Skin of body (tissue), 3 donors: ENCODE measurements at places on chromosomes 1 and 21.

DNA sequence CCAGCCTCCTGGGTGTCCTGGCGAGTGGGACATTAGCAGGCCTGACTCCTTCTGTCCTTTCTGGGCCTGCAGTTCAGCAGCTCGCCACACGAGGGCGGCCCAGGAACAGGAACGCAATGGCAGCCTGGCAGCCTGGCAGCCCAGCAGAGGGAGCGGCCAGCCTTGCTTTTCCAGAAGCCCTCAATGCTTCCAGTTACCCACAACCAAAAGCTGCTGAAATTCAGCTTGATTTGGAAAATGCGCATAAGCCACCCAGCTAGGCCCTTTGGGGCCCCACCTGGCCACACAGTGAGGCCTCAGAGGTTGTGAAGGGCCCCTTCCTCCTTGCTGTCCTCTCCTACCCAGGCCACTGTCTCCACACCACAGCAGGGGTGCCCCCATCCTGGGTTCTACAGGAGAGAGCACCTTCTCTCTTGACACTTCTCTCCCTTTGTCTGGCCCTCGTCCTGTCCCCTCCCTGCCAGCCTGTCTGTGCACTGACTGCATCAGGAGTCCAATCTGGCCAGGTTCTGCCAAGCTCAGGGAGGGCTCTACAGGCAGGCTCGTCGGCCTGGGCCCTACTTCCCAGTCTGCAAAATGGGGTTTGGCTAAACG is 103.4 kb upstream of the VAMP3 start:
- peak; percentile 81 for DNase-seq

GRCh38 chr1:43346636-43347035 is 9.0 kb downstream of the MPL start:
- DNase-seq = no peak

DNA sequence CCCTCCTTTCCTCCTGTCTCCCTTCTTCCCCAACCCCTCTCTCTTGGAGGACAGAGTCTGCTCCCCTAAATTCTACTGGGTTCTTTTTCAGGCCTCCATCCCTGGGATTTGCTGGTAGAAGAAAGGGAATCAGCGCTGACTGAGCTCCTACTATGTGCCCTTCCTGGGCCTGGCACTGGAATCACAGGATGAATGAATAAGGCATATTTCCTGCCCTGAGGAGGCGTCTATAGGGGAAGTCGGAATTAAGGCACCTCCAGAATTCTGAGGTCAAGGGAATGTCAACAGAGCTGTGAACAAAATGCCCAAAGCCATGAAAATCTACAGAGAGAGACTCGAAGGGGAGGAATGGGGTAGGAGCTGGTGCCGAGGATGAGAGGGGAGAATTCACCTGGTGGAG is 17.4 kb upstream of the BTG2 start:
- DNase-seq = no peak

- no peak for DNase-seq
Observed at GRCh38 chr1:201739492-201740085, 89.4 kb upstream of the IPO9 start.

GRCh38 chr21:35525443-35525842 is 476.3 kb upstream of the RUNX1 start:
- DNase-seq = no peak

DNA sequence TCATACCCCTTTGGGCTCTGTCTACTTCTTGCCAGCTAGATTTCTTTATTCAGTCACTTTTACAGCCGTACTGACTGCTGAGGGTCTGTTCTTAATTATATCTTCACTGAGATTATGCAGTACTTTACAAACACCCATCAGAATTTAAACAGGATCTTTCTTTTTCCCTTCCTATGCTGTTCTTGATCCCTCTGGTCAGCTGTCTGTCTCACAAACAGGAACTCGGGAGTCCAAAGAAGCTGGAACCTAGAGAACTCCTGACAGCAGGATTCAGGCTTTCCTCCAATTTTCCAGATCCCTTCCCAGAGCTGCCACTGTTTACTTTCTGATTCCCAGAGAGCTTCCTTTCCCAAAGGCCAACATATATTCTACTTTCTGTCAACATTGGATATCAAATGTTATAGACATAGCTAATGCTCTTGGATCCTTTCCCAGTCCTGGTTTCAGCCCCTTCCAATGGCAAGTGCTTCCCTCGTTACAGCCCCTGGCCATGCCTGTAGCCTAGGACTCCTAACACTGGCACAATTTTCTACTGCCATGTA is 59.5 kb downstream of the ATP2B4 start:
- DNase-seq = peak; percentile 48

- no peak for DNase-seq
Observed at GRCh38 chr1:221139991-221140390, 260.7 kb downstream of the HLX start.

- DNase-seq = no peak
Observed at GRCh38 chr21:45164838-45165237, 90.5 kb downstream of the ADARB1 start.

DNA sequence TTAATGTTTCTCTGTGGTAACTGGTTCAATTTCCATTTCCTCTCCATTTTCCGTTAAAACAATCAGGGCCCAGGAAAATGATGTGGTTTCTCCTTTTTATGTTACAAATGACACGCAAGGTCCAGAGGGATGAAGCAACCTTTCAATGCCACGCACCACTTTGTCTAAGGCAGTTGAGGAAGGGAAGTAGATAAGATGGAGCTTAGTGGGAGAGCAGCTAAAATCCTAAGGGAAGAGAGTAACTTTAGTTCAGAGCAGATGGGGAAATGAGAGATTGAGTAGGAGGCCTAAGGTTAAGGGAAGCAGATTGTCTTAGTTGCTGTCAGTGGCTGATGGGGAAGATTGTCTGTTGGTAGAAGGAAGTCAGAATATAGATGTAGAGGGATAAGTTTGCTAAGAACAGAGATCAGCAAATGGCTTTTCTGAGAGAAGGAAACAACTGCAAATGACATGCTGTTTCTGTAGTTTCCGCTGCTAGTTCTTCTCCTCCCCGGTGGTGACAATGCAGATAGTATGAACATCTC is 660 bp downstream of the CD1C start:
- DNase-seq = no peak

- no peak for DNase-seq
Observed at GRCh38 chr1:24961961-24962861, 32.1 kb upstream of the RUNX3 start.

DNA sequence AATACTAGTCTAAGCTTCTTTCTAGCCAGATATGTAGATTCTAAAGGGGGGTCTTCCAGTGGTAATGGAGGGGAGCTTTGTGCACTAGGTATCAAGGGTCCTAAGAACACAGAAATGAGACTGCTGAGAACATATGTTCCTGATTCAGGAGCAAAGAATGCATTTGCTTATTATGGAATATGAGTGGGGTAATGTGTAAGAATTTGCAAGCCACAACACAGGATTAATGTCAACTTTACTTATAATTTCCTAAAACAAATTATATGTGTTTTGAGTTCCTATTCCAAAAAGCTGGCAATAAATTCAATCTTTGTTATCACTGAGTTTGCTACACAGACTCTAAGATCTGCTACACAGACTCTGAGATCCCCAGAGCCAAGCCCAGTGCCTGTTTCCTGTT is 357.0 kb upstream of the PTBP2 start:
- no peak for DNase-seq

- DNase-seq = peak; percentile 68
Observed at GRCh38 chr1:226061841-226062557, 517 bp upstream of the H3-3A start.

DNA sequence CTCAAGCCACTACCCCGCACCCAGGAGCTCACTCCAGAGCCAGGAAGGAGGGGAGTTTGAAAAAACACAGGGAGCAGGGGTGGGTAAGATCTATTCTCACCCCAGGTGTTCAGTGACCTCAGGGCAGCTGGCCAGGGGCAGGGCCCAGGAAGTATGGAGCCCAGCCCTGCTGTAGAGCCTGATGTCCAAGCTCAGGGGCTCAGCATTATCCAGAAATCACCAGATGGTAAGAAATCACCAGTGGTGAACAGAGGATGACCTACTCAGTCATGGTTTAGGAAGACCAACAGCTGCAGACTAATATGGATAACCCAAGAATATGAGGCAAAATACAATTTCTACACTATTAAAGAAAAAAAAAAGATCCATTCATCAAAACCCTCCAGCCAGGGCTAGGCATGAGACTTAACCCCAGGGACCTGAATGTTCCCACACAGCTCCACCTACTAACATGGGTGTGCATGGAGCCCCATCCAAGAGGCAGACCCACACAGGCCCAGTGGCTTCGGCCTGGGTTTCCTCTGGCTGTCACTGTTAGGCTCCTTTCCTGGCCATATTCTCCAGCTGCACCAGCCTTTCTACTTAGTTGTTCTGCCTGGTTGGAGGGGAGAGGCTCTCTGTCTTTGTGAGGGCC is 67.6 kb downstream of the KCNN3 start:
- DNase-seq = no peak

GRCh38 chr1:184276416-184276815 is 110.4 kb upstream of the C1orf21 start:
- no peak for DNase-seq
